ENCODE measurements at places on chromosomes 13 and 19.

- no peak for DNase-seq
Measured at GRCh38 chr13:79141082-79141481, 265.0 kb downstream of the RBM26 start.

DNA sequence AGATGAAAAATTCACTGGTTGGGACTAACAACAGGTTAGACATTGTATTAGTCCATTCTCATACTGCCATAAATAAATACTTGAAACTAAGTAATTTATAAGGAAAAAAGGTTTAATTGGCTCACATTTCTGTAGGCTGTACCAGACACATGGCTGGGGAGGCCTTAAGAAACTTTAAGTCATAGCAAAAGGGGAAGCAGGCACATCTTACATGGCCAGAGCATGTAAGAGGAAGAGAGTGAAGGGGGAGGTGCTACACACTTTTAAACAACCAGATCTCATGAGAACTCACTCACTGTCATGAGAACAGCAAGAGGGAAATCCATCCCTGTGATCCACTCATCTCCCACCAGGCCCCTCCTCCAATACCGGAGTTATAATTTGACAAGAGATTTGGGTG lies 125.9 kb downstream of the SUCLA2 start:
- DNase-seq: no peak

DNA sequence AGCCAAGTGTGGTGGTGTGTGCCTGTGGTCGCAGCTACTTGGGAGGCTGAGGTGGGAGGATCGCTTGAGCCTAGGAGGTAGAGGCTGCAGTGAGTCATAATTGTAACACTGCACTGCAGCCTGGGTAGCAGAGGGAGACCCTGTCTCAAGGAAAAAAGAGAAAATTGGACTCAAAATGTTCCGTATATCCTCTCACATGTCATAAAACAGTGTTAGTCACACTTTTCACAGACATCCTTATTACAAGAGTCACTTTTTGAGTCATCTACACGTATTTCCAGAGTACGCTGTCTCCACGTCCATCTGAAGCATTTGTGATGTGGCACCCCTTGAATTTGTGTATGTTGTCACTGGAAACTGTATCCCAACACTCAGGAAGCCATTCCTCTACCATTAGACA lies 133.0 kb downstream of the SIPA1L3 start:
- DNase-seq: no peak

GRCh38 chr13:100211016-100211710 lies 122.3 kb downstream of the PCCA start:
- no peak for DNase-seq

DNA sequence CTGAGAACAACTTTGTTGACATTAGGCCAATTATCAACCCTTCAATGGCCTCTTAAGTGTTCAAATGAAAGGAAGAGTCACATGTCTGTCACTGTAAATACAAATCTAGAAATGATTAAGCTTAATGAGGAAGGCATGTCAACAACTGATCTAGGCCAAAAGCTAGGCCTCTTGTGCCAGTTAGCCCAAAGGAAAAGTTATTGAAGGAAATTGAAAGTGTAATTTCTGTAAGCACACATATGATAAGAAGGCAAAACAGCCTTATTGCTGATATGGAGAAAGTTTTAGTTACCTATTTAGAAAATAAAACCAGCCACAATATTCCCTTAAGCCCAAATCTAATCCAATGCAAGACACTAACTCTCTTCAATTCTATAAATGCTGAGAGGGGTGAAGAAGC lies 604.7 kb downstream of the SLITRK6 start:
- no peak for DNase-seq

DNA sequence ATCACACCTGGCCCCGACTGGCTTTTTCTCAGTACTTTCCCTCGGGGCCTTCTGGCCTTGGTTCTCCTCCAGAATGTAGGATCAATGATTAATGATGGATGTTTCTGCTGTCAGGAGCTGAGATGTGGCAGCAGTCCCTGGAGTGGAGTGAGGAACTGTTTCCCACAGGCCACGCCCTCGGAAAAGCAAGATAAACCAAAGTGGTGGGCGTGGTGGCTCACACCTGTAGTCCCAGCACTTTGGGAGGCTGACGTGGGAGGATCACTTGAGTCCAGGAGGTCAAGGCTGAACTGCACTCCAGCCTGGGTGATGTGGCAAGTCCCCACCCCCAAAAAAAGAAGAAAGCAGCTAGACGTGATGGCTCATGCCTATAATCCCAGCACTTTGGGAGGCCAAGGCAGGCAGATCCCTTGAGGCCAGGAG lies 7.1 kb upstream of the SHFL start:
- DNase-seq: no peak

DNA sequence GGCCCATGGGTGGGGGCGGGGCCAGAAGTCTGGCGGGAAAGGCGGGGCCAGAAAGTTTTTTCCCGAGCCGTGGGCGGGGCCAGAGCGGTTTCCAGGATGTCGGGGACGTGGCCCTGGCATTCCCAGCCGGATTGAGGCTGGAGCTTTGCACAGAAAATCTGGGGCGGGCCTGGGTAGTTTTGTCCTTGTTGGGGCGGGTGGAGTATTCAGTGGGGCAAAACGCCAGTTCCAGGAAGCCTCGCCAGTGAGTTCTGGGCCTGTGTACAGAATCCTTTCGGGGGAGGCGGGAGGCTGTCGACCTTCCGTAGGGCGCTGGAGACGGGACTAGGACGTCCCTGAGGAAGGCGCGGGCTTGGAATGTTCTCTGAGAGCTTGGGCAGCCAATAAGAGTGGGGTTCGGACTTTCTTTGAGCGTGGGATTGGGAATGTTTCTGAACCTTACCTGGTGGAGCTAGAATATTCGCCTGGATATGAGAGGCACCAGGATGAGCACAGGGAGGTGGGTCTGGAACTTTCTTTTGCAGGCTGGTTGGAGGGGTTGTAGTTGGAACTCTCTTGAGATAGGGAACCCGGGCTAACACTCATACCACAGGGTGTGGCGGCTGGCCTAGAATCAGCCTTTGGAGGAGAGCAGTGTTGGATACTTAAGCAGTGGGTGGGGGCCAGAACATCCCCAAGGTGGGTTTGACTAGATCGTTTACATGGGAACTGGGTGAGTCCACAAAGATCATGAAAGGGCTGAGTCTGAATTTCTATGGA lies 1.3 kb downstream of the CCDC9 start:
- no peak for DNase-seq

GRCh38 chr13:23941211-23941610 lies 43.9 kb upstream of the C1QTNF9B start:
- DNase-seq: no peak

DNA sequence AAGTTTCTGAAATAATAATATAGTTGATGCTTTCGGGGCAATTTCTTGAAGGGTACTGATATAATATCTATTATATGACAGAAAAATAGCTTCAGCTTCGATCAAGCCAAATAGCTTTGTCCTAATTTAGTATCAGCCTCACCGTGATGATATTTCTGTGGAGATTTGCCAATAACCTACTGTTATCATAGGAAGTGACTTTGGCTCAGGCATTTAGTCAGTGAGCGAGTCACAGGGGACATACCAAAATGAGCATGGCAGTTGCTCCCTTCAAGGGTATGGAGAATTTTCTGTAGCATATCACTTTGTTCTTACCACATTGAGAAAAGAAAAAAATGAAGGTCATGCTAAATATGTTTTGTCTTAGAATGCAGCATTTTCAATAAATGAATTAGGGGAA lies 767.6 kb upstream of the SLITRK1 start:
- no peak for DNase-seq

DNA sequence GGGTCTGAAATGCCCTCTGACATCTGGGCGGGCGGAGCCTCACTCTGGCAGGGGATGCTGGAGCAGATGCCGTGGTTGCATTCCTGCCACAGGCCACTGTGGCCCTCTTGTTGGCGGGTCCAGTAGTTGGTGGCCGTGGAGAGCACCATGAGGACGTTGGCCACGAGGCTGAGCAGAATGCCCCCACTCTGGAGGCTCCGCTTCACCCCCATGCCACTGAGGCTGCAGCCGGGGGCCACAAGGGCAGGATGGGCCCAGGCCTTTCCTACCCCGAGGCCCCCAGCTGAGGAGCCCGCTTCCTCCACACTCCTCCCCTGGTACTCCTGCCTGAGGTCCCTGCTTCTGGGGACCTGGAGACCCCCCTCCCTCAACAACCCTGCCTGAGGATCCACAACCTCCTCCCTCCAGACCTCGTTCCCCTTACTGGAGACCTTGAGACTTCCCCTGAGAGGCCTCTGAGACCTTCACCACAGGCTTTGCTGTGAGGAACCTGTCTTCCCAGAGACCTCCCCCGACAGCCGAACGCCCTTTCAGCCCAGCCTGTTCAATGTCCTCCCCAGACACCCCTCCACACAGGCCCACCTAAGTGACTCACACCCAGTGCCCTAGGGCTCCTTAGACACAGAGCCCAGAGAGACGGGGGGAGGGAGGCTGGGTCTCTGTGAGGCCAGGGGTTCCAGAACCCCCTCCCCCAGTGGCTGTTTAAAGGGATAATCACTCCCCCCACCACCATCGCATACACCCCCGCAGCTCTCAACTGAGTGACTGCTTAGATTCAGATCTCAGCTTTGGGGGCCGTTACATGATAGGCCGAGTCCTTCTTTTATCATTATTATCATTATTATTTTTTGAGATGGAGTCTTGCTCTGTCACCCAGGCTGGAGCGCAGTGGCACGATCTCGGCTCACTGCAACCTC lies at the start of gene CLDND2:
Gene CLDND2, minus strand, starts transcription at position 638 of the 917 bp plus-strand sequence. Its CDS starts 426 bp downstream, at position 212.
- DNase-seq: no peak

GRCh38 chr13:55091172-55091571 lies 2049.5 kb upstream of the PRR20A start:
- no peak for DNase-seq

DNA sequence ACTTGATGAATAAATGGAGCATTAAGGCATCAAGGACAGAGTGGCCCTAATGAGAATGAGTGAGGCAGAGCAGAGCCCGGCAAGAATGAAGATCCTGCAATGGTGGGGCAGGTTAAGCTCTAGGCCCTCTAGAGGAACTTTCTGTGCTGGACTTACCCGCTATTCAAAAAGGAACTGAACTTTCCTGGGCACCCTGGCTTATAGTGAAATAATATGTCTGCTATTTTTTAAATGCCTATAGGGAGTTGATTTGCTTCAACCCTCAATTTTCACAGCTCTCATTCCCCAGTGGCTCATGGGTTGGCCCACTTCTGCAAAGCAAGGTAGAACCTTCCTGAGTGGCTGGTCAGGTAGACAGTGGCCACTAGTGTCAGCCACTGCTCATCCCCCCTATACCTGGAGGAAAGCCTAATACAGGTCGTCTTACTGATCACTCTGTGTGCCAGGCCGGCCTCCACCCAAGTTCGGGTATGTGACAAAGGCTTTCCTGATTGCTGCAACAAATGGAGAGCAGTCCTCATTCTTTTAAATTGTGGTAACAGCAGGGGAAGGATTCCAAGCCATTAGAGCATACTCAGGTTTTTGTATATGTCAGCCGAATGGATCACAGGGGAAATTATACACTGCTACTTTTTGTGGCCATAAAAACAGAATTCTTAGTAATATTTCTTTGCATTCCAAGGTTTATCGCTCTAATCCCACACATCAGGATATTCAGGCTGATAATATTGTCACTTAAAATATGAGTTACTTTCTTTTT lies 103.0 kb downstream of the KL start:
- DNase-seq: no peak

- no peak for DNase-seq
Measured at GRCh38 chr19:5141129-5141849, 172.4 kb downstream of the KDM4B start.

GRCh38 chr13:61316647-61317046 lies 99.0 kb downstream of the PCDH20 start:
- DNase-seq: no peak

DNA sequence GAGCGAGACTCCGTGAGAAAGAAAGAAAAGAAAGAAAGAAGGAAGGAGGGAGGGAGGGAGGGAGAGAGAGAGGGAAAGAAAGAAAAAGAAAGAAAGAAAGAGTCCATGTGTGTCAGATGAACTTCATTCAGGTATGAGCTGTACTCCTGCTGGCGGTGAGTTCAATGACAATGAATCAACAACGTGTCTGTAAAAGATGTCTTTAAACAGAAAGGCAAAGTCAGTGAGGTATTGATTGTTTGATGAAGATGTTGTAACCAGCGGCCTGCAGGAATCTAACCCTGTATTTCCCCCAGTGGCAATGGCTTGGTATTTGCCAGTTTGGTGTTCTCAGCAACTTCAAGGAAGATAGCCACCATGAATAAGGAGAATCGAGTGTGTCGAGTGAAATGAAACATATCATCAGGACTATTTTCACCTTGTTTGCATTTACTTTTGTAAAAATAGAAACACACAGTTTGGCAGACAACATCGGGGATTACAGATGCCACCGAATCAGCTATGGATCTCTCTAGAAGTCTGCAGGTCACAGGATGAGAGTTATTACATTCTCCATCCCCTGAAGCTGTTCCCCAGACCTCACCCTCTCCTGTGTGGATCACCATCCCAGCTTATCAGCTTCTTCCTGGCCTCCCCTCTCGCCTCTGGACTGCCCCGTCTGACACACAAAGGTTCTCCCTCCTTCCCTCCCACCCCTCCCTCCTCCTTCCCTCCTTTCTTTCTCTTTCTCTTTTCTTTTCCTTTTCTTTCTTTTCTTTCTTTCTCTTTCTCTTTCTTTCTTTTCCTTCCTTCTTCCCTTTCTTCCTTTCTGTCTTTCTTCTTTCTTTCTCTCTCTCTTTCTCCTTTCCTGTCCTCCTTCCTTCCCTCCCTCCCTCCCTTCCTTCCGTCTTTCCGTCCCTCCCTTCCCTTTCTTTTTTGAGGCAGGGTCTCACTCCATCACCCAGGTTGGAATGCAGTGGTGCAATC lies 8.2 kb upstream of the SBK3 start:
- DNase-seq: no peak

GRCh38 chr19:510606-511100 lies 3.4 kb downstream of the TPGS1 start:
- DNase-seq: no peak

- DNase-seq: no peak
Measured at GRCh38 chr19:48415395-48415794, 21.9 kb downstream of the GRIN2D start.

GRCh38 chr13:43935878-43936277 lies 56.2 kb downstream of the LACC1 start:
- no peak for DNase-seq

DNA sequence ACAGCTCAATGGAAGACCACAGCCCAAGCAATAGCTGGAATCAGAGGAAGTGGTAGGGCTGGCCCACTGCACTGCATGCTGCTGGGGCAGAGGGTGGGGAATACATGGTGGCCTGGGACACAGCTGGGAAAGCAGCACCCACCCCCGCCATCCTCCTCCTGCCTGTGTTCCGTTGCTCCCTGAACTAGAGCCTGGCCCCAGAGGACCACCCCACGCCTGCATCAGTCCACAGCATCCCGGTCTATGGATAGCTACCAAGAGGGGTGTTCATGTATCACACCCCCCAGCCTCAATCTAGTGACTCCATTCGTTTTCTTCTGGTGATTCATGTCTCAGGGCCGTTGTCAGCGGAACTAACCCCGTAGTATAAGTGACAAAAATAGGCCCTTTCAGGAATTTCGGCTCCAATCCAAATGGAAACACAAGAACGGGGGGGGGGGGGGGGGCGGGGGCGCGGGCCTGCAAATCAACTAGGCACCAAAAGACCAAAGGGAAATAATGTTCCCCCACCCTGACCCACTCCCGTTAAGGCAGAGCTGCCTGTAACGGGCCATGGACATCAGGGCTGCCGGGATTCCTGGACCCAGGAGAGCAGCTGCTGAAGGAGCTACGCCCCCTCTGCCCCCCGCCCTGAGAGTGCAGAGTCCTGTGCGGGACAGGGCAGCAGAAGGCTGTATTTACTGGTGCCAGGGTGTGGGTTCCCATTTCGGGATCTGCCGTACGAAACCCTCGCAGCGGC lies 18.9 kb upstream of the EPHX3 start:
- DNase-seq: no peak
